ENCODE measurements at places on chromosomes 1 and 21.
A peak's percentile ranks its signal among the peaks of the same experiment; 100 is the strongest.

DNA sequence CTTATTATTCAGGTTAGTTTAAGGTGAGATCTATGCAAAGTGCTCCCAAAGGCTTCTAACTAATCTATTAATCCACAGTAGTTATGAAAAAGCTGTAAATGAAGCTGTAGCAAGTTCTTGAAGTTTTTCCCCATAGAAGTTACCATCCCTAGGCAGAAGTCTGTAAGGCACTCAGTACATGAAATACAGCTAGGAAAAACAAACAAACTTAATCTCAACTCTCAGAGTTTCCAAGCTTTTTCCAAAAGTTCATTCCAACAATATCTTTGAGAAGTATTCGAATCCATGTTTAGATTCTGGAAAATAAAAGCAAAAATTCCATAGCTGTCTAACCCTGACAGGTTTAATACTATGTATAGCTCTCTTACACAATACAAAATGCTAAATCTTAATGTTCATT, 41.2 kb downstream of the SORT1 start:
- DNase-seq, result no peak

GRCh38 chr1:41671116-41671755, 186.8 kb upstream of the EDN2 start:
- DNase-seq, result no peak

GRCh38 chr1:239633432-239633831, 247.1 kb downstream of the CHRM3 start:
- no peak for DNase-seq

DNA sequence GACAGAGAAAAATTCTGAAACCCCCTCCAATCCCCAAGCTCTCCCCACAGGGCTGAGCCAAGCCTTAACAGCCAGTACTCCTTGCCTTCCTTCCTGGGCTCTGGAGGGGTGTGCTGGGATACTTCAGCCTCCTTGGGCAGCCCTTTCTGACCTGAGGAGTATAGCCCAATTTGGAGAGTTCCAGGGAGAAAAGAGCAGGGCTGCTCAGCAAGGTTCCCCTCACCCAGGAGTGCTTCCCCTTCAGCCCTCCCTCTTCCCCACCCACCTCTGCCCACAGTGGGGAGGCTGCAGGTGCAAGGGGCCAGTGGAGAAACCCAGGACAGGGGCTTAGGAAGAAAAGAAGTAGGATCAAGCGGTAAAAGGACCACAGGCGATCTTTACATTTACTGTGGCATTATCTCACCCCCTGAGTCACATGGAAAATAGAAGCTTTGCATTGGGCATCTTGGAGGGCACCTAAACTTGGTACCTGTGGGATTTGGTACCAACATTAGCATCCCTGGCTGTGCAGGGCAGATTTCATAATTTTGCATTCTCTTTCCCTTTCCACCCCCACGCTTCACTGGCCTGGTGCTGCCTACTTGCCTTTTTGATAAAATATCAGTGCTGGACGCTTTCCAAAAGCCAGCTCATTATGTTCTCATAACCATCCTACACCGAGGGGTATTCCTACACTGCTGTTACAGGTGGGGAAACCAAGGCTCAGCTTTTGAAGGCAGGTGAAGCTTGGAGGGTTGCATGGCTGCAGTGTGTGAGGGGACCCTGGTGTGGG, 2.8 kb upstream of the ADORA1 start:
- DNase-seq, result peak; percentile 28

DNA sequence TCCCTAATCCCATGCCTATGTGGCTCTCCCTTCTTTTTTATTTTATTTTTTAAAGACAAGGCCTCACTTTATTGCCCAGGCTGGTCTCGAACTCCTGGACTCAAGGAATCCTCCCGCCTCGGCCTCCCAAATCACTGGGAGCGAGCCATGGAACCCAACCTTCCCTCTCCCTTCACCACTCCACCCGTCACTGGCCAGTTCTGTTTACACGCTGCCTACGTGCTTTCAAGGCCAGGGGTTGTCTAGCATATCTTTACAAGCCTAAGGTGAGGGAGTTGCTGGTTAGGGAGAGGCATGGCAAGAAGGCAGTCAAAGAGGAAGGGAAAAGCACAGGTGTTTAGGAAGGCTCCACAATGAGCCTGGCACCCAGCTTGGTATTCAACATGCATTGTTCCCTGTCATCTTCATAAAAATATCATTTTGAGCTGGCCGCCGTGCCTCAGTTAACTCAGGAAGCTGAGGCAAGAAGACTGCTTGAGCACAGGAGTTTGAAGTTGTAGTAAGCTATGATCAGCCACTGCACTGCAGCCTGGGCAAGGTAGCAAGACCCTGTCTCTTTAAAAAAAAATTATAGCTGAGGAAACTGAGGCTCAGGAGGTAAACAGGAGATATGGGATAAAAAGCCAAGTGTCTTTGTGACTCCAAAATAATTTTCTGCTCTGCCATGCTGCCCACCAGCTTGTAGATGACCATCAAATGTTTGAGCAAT, 1.1 kb downstream of the RHBDL2 start:
- no peak for DNase-seq

- DNase-seq, result no peak
Observed at GRCh38 chr1:77282866-77283539, 1.2 kb downstream of the AK5 start.

DNA sequence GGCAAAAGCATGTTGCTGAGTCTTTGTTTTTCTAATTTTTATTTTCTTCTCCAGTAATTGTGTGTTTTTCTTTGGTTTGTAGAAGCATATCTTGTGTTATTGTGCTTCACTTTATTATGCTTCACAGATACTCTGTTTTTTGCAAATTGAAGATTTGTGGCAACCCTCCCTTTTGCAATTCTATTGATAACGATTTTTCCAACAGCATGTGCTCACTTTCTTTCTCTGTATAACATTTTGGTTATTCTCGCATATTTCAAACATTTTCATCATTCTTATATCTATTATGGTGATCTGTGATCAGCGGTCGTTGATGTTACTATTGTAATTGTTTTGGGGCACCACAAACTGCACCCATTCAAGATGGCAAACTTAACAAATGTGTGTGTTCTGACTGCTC, 3.8 kb upstream of the ANGEL2 start:
- DNase-seq, result no peak
